ENCODE measurements at places on chromosomes 7 and 10.

GRCh38 chr10:99535764-99536337, 3.1 kb downstream of the NKX2-3 start:
- DNase-seq, result no peak

- DNase-seq, result peak; percentile 36
Observed at GRCh38 chr7:27442455-27442854, 199.9 kb downstream of the EVX1 start.

- DNase-seq, result no peak
Observed at GRCh38 chr10:117004227-117005025, 561 bp downstream of the SHTN1 start.

DNA sequence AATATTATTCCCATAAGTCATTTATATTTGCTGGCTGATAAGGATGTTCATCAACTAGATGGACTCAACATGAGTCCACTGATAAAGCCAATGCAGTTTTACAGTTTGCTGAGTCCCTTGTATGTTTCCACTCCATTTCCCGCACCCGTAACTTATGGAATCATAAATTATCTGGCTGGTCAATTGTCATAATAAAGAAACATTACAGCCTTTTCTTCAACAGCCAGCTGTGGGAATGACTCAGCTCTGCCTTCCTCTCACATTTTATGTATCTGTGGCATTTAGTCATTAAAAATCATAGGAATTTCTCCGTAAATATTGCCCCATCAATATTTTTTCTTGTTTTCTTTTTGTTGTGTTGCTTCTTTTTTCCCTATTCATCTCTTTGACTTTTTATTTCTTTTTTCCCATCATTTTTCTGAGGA, 22.3 kb upstream of the TMEM26 start:
- DNase-seq, result peak; percentile 58

GRCh38 chr7:82413237-82413636, 30.3 kb downstream of the CACNA2D1 start:
- no peak for DNase-seq

GRCh38 chr7:101650579-101651081, 21.5 kb upstream of the MYL10 start:
- no peak for DNase-seq

DNA sequence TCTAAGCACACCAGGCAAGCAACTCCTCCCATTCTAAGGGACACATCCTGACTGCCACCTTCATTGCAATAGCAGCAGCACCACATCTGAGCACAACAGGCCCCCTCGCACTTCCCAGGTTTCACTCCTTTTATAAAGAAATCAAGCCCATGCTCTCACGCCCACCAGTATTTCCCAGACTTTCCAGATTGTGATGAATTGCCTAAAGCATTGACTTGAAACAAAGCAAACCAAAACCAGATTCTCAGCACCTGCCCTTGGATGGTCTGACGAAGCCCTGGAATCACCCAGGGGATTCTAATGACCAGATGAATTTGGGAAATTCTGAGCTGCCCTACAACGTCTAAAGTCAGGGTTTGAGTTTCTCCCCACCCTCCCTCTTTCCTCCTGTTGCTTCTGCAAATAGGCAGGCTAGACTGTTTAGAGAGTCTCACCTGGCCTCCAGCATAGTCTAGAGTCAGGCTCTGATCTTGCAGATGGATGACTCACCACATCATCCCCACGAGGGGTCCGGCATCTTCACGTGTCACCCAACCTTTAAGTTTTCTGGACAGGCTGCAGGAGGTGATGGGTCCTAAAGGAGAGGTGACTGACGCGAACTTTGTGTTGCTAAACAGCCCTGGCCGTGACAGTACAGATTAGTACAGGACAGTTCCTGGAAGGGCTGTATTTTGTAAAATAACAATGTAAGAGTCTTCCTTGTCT, 198.0 kb downstream of the SKIDA1 start:
- DNase-seq, result no peak

- DNase-seq, result no peak
Observed at GRCh38 chr10:97360705-97361536, 26.4 kb upstream of the FRAT2 start.

GRCh38 chr7:75979759-75980429, 14.5 kb downstream of the TMEM120A start:
- no peak for DNase-seq

- no peak for DNase-seq
Observed at GRCh38 chr7:42292991-42293521, 56.0 kb upstream of the GLI3 start.

DNA sequence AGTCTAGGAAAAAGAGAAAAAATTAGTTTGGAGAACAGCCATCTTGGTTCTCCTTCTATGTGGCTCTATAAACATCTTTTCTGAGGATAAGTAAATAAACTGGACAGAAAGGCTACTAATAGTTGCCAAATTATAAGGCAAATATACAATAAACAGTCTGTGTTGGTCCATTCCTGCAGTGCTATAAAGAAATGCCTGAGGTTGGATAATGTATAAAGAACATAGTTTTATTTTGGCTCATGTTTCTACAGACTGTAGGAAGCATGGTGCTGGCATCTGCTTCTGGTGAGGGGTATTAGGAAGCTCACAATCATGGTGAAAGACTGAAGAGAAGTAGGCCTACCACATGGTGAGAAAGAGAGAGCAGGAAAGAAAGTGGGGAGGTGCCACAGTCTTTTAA, 209.7 kb downstream of the MACC1 start:
- DNase-seq, result no peak

- DNase-seq, result no peak
Observed at GRCh38 chr7:127252377-127252713, 396 bp downstream of the GRM8 start.

- DNase-seq, result no peak
Observed at GRCh38 chr10:113626809-113627355, 37.0 kb downstream of the NRAP start.

GRCh38 chr7:1120791-1121190, 32.9 kb downstream of the GPER1 start:
- no peak for DNase-seq

- no peak for DNase-seq
Observed at GRCh38 chr10:47031211-47031900, 120.1 kb downstream of the PTPN20 start.

- no peak for DNase-seq
Observed at GRCh38 chr10:121694966-121695643, 96.9 kb upstream of the FGFR2 start.

GRCh38 chr10:6363511-6363910, 160.8 kb downstream of the PFKFB3 start:
- no peak for DNase-seq

GRCh38 chr7:64744680-64745079, 49.5 kb upstream of the ZNF138 start:
- DNase-seq, result no peak

- DNase-seq, result no peak
Observed at GRCh38 chr10:48996329-48996728, 56.7 kb upstream of the LRRC18 start.

- DNase-seq, result no peak
Observed at GRCh38 chr10:77915319-77916105, 11.0 kb downstream of the DLG5 start.

DNA sequence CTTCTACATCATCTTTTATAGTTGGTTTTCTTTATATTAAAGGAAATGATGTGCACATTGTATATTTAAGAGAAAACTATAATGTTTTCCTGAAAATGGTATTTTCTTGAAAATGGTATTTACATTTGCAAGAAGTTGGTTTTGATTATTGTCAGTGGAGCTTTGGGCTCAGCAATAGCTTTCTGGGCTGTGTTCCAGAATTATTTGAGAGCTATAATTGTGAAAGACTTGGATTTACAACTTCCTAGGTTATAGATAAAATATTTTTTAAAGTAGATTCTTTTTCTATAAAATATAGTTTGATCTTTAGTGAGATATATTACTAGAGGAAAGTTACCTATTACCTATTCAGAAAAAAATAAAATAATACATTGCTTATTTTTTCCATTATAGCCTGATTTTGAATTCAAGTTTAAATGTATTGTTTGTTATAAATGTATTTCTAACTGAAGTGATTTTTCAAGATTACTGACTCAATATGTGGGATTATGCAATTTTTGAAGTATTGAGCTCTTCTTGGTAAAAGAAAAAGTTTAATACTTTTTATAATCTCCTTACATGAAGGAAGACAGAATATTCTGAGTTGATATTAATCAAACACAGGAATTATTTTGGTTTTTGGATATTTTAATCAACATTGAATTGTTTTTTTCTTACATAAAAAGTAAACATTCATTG, 20.2 kb downstream of the GNAI1 start:
- no peak for DNase-seq

GRCh38 chr7:74141705-74142104, 32.5 kb upstream of the EIF4H start:
- no peak for DNase-seq

- DNase-seq, result no peak
Observed at GRCh38 chr10:17109046-17109445, 20.6 kb downstream of the CUBN start.

DNA sequence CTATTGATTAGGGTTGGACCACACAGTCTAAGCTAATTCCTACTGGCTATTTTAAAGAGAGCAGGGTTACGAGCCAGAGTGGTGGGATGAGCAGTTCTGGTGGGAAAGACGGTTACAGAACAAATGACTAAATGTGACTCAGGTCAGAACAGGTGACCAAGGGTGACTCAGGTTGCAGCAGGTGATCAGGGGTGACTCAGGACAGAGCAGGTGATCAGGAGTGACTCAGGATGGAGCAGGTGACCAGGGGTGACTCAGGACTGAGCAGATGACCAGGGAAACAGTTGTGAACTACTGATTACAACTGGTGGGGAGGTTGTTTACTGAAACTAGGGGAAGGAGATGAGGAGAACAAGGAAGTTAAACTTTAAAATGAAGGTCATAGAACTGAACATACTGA, 366.3 kb downstream of the ABCA13 start:
- DNase-seq, result no peak

GRCh38 chr7:66737667-66738066, 2.9 kb upstream of the RABGEF1 start:
- no peak for DNase-seq

GRCh38 chr7:111960984-111961383, 245.2 kb downstream of the DOCK4 start:
- no peak for DNase-seq

GRCh38 chr10:100037758-100038315, 28.1 kb upstream of the DNMBP start:
- DNase-seq, result no peak

GRCh38 chr10:63093227-63093626, 39.9 kb upstream of the NRBF2 start:
- DNase-seq, result no peak

- DNase-seq, result no peak
Observed at GRCh38 chr7:69994886-69995542, 396.7 kb downstream of the AUTS2 start.

GRCh38 chr10:2982146-2982545, 85.2 kb upstream of the PFKP start:
- no peak for DNase-seq

DNA sequence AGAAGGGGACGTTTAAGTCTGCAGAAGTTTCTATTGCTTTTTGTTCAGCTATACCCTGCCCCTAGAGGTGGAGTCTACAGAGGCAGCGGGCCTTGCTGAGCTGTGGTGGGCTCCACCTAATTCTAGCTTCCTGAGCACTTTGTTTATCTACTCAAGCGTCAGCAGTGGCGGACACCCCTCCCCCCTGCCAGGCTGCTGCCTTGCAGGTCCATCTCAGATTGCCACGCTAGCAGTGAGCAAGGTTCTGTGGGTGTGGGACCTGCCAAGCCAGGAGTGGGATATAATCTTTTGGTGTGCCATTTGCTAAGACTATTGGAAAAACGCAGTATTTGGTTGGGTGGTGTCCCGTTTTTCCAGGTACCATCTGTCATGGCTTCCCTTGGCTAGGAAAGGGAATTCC, 147.3 kb upstream of the PRPS1L1 start:
- no peak for DNase-seq

- DNase-seq, result peak; percentile 24
Observed at GRCh38 chr10:102580230-102580629, 64.0 kb upstream of the TRIM8 start.

DNA sequence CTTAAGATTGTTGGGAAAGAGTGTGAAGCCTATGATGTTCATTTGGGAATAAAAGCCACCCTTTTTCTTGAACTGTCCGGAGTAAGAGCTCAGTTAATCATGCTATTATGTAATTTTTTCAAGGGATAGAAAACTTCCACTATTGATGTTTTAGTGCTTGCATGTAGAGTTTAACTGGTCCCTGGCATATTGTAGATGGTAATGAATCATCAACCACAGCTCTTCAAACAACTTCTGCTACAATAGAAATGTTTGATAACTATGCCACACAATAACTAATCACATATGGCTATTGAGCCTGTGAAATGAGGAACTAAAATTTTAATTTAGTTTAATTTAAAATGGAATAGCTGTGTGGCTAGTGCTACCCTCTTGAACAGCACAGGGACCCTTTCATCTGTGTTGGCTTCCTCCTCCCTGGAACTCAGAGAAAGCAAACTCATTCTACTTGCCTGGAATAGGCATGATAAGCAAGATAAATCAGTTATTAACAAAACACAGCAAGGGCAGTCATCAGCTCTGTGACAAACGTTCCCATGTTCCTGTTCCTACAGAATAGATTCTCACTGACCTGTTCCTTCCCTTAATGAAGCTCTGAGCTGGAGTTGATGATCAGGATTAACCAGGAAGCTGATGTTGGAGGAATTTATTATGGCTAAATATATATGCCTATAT, 4.9 kb upstream of the SRI start:
- DNase-seq, result peak; percentile 18

GRCh38 chr10:116073510-116073909, 199.5 kb downstream of the GFRA1 start:
- no peak for DNase-seq

GRCh38 chr7:93407239-93407638, 167.3 kb downstream of the CALCR start:
- no peak for DNase-seq

DNA sequence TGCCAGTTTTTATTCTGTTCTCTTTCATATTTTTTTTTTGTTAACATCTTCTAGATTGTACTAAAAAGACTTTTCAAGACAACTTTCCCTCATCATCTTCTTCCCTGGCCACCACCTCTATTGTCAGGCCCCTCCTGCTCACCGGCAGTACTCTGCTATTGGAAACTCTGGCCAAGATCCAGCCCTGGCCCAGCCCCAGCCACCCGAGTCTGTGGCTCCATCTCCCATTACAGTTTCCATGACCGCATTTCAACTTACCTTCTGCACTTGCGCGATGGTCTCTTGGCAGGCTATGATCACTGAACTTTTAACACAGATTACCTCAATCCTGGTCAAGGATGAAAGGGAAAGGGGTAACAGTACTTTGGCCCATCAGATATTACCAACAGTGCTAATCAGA, 137.7 kb upstream of the POM121L12 start:
- DNase-seq, result no peak

DNA sequence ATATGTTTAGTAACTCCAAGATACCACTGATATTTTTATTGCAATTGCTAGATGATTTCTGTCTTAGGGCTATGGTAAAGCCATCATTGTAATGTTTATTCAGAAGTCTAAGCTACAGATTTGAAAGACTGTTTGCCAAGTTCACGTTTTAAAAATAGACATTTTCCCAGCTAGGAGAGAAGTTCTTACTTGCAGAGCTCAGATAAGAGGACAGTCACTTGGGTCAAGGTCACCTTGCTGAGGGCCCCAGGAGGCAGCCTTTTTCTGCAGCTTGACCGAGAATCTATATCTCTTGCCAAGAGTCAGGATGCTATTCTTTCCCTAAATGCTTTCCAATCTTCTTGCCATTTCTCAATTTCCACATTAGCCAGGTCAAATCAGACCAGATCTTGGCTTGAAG, 1011.2 kb downstream of the KCNMA1 start:
- no peak for DNase-seq

All from brain microvascular endothelial cell (primary cell).